WERI-Rb-1 (cell line): ENCODE measurements at places on chromosomes 2 and 18.

DNA sequence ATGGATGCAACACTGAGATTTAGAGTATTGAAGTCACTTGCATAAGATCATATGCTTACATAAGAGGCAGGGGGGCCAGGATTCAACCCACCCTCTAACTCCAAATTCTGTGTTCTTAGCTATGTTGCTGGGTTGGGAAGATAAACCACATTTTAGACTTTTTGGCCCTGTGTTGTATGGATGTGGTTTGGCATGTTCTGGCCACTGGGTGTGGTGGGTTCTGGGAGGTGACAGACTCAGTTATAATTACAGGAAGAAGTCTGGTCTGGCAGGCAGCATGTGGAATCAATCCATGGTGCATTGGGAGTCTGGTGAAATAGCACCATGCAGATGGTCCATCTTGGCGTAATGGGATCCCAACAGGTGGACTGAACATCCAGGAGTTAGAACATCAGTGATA is 138.9 kb downstream of the LTBP1 start:
- DNase-seq, result no peak

DNA sequence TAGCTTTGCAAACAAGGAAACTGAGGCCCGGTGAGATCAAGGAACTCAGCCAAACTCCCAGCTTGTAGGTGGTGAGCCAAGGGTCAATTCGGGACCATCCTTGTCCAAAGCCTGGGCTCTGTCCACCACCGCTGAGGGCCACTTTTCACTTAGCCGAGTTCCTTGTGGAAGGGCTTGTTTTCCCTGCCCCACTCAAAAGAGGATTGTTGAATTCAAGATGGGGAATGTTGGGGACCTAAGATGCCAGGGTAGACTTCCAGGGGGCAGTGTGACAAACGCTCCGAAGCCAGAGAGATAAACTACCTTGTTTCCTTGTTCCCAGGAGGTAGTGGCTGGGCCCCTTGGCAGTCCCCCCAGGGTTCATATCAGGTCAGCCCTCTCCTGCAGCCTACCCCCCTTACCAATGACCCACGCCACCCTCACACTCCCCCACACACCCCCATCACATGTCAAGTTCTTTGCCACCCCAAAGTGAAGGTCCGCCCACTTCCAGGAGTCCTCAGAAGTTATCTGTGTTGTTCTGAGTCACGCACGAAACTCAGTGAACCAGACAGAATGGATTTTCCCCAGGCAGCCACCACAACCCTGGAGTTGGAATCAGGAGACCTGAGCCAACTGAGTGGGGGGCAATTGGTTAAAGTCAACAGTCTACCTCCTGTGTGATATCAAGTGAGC is 10.3 kb upstream of the ATOH8 start:
- no peak for DNase-seq

GRCh38 chr2:231041061-231041689 is 3.9 kb downstream of the C2orf72 start:
- DNase-seq, result no peak

DNA sequence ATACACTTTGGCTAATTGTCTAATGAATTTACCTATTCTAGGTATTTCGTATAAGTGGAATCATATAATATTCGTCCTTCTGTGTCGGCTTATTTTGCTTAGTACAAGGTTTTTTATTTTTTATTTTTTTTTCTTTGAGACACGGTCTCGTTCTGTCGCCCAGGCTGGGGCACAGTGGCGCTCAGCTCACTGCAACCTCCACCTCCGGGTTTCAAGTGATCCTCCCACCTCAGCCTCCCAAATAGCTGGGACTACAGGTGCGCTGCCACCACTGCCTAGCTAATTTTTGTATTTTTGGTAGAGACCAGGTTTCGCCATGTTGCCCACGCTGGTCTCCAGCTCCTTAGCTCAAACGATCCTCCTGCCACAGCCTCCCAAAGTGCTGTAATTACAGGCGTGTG is 38.2 kb downstream of the PCBP1 start:
- DNase-seq, result no peak

DNA sequence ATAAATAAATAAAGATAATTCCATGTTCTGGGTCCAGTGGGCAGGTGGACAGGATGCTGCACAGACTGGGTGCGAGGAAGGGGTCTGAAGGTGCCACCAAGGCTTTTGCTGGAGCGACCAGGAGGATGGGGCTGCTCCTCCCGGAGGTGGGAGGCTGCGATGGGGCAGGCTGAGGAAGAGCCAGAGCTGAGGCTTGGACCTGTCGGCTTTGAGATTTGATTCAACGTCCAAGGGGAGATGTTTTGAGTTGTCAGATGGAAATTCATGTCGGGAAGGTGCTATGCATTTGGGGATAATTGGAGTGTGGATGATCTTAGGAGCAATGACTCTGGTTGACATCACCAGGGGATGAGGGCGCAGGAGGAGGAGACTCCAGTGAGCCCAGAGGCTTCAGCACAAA is 11.7 kb downstream of the ALLC start:
- peak; percentile 5 for DNase-seq

GRCh38 chr2:177391822-177392372 is 676 bp upstream of the AGPS start:
- DNase-seq, result no peak

DNA sequence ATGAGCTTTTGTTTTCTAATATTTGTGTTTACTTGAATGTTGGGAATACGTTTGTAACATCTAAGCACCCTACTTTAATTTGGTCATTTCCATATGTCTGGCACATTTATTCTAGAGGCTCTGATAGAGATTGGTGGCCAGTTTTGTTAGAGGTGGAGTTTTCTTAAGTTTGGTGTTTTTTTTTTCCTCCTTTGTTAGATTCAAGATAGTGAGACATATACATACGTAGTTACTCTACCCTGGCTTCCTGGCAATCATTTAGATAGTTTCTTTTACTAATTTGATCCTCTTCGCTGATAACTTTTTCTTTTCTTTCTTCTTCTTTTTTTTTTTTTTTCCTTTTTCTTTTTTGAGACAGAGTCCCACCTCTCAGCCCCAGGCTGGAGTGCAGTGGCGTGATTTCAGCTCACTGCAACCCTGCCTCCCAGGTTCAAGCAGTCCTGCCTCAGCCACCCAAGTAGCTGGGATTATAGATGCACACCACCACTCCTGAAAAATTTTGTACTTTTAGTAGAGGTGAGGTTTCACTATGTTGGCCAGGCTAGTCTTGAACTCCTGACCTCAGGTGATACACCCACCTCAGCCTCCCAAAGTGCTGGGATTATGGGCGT is 26.6 kb downstream of the SMCHD1 start:
- no peak for DNase-seq

- DNase-seq, result no peak
Observed at GRCh38 chr2:239051891-239052445, 204.1 kb downstream of the TWIST2 start.

- DNase-seq, result no peak
Observed at GRCh38 chr2:200615247-200615646, 29.4 kb downstream of the AOX1 start.

GRCh38 chr2:138059487-138060300 is 95.4 kb downstream of the HNMT start:
- DNase-seq, result no peak

GRCh38 chr2:60355849-60356261 is 197.6 kb downstream of the BCL11A start:
- no peak for DNase-seq

DNA sequence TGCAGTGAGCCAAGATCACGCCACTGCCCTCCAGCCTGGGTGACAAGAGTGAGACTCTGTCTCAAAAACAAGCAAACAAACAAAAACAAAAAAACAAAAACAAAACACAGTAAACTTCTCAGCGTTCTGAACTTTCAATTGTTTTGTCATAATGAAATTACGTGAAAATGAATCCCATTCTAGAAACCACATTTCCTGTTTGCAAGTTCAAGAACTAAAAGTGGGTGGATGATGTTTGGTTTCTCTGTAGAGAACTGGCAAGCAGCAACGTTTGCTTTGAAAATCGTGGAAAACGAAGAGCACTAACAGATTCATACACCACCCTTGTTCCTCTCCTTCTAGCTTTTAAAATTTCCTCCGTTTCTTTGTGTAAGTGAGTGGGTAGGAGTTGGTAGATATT is 226.1 kb upstream of the LYPD1 start:
- DNase-seq, result no peak

DNA sequence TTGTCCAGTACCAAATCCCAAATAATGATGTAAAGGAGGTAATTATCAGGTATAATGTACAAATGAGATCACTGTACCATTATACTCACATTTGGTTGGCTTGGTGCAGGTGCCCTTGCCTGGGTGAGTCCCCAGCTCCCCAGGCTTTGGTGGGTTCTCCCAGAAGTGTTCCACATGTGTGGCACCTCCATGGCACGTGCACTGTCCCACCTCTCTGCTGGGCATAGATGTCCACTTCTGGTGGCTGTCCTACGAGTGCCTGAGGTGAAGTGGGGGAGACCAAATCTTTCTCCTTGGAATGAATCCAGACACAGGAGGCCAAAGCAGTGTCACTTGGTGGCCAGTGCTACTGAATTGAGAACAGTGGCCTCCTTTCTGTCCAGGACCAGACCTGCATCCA is 162.4 kb upstream of the SESTD1 start:
- no peak for DNase-seq
